ENCODE measurements at places on chromosomes 13 and 19.

DNA sequence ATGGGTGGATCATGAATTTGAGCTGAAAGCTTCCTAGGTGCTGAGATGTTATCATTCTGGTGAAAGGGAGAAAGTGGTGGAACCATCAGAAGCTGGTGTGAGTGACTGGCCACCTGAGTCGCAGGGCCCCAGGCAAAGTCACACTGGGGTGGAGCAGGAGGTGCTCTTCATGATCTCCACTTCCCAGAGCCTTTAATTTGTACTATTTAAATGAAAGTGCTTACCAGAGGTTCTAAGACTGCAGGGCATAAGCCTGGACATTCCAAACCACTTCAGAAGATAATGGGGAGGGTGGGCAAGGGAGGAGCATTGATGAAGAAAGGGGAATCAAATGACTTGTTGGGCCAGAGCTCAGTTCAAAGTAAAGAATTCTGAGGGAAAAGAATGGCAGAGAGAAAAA is 156.1 kb downstream of the RGCC start:
- no peak for DNase-seq

- peak; percentile 47 for DNase-seq
These were observed 5.2 kb downstream of the MIER2 start for GRCh38 chr19:339262-339887.

DNA sequence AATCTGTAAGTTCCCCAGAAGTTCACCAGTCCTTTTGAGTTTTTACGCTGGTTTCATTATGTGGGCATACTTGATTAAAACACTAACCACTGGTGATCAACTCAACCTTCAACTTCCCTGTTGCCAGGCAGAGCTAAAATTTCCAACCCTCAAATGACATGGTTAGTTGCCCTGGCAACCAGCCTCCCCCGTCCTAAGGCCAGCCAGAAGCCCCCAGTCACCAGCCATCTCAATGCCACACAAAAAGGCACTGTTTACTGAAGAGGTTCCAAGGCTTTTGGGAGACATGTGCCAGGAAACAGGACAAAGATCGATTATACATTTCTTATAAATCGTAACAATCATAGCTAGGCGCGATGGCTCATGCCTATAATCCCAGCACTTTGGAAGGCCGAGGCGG is 1.6 kb downstream of the ZNF649 start:
- DNase-seq, result no peak

DNA sequence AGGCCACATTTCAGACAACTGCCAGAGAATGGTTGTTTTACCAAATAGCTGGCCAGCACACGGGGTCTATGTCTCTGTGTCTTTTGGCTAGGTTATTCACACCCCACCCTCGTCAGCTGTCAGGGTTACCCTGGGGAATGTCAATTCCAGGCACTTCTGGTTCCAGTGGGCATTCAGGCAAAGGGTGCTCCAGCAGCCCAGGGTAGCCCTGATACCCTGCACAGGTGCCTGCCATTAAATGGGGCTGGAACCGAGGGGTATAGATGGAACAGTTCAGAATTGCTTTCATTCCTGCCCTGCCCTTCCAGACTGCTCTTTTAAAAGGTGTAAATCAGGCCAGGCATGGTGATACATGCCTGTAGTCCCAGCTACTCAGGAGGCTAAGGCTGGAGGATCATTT is 43.2 kb upstream of the HOMER3 start:
- no peak for DNase-seq

GRCh38 chr19:34347561-34348165 is 17.3 kb upstream of the GPI start:
- DNase-seq, result no peak

DNA sequence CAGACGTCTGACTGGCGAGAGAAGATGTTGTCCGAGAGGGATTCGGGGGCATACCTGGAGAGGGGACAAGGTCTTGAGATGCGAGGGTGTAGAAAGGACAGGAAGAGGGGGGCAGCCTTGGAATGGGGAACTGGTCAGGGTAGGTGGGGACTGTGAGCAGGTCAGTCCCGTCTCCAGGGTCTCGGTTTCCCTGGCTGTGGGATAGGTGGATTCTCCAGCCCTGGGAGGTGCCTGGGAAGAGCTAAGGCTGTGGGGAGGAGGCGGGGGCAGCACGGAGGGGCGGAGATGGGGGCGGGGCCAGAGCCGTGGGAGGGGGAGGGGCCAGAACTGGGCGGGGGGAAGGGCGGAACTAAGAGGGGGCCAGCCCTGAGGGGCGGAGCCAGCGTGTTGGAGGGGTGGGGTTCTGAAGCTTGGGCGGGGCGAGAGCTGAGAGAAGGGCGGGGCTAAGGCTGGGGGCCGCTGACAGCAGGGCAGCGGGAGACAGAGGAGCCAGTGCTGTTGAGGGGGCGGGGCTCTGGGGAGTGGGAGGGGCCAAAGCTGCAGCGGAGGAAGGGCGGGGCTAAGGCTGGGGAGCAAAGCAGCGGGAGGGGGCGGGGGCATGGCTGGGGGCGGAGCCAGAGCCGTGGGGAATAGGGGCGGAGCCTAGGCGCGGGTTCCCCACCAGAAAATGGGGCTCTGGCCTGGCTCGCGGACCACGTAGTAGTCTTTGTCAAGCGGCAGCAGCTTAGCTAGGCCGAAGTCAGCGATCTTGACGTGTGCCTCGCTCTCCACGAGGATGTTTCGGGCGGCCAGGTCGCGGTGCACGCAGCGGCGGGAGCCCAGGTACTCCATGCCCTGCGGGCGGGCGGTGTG is 9.5 kb upstream of the INSL3 start:
- DNase-seq, result peak; percentile 27

- DNase-seq, result no peak
These were observed 26.7 kb upstream of the TMEM255B start for GRCh38 chr13:113732176-113732960.

DNA sequence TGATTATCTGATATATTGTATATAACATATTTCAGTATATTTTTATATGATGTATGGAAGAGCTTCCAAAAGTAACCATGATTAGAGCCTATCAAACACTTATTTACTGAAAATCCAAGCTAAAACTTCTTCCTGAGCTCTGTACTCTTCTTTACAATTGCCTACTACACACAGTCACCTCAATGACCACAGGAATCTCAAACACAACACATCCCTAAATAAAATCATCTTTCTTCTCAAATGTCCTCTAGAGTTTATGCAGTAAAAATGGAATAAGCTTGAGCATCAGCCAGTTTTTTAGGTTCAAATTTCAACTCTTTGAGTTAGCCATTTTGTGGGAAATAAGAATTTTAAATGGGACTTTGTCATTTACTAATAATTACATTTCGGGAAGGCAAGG is 102.6 kb upstream of the FNDC3A start:
- no peak for DNase-seq

DNA sequence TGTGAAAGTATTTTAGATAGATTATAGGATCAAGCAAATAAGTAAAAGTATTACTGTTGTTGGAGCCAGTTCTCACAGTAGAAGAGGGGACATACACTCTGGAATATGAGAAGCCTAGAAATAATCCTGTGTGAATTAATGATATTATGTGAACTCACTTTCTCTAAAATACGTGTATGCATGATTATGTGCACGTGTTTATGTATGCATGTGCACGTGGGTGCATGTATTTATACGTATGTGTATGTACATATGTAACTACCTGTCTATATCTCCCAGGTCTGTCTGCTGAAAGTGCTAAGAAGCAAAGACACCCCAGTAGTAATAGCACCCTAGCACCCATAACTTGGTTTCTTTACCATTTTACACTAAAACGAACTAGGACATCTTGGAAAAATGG is 41.5 kb upstream of the PDX1 start:
- no peak for DNase-seq

DNA sequence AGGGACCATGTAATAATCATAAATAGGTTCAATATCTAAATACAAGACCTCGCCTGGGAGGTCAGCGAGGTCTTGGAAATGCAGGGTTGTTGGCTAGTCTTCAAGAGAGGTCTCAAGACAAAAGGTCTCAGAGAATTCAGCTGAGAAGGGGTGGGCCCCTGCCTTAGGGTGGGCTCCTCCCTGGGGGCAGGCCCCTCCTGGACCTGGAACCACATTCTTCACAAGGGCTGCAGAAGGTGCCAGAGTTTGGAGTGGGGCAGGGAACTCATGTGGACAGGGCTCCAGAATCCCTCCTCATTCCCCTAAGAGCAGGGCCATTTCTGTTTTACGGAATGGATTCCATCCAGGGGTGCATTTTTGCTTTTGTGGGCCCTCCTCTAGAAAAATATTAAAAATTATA is 10.2 kb downstream of the CEACAM18 start:
- no peak for DNase-seq

DNA sequence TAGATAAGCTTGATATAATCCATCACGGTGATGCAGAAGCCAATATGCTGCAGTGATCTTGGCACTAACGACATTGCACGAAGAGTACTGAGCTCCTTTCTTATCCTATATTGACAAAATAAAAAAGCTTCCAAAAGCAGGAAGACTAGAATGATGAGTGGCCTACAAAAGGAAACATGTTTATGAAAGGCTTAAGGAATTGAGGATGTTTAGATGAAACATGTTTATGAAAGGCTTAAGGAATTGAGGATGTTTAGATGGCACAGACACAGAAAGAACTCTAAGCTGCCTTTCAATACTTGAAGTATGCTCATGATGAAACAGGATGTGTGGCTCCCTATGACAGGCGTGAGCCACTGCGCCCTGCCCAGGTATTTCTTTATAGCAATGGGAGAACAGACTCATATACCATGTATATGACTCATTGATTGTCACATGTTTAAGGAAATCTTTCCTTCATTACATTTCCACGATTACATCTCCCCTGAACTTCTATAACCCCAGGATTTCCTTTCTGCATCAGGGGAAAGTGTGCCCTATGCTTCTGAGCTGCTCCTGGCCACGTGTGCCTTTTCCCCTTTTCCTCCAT is 690.8 kb upstream of the ARGLU1 start:
- DNase-seq, result no peak

GRCh38 chr19:10624585-10624984 is 768 bp upstream of the SLC44A2 start:
- DNase-seq, result no peak

- peak; percentile 70 for DNase-seq
These were observed 38.3 kb upstream of the KCTD4 start for GRCh38 chr13:45238945-45239795.

- DNase-seq, result no peak
These were observed 6.7 kb upstream of the ERFL start for GRCh38 chr19:41934849-41935374.
